ENCODE measurements at places on chromosomes 11 and 22.

DNA sequence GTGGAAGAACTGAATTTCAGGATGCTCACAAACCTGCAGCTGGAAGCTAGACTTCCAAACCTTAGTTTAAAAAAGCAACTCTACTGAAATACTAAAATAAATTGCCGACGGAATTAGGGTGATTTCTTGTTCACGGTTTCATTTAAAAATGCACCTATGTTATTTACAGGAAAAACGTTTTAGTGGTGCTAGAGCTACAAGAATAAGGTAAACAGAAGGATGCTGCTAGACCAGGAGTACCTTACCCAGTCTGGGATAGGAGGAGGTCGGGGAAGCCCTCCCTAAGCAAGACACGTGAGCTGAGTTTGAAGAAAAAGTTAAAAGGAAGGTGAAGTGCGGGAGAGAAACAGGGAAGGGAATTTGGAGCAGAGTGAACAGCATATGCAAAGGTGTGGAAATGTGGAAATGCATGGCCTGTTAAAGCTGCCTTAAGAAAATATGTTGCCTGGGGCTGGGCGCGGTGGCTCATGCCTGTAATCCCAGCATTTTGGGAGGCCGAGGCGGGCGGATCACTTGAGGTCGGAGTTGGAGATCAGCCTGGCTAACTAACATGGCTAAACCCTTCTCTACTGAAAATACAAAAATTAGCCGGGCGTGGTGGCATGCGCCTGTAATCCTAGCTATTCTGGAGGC lies 1.4 kb upstream of the FTH1 start:
- no peak for DNase-seq

DNA sequence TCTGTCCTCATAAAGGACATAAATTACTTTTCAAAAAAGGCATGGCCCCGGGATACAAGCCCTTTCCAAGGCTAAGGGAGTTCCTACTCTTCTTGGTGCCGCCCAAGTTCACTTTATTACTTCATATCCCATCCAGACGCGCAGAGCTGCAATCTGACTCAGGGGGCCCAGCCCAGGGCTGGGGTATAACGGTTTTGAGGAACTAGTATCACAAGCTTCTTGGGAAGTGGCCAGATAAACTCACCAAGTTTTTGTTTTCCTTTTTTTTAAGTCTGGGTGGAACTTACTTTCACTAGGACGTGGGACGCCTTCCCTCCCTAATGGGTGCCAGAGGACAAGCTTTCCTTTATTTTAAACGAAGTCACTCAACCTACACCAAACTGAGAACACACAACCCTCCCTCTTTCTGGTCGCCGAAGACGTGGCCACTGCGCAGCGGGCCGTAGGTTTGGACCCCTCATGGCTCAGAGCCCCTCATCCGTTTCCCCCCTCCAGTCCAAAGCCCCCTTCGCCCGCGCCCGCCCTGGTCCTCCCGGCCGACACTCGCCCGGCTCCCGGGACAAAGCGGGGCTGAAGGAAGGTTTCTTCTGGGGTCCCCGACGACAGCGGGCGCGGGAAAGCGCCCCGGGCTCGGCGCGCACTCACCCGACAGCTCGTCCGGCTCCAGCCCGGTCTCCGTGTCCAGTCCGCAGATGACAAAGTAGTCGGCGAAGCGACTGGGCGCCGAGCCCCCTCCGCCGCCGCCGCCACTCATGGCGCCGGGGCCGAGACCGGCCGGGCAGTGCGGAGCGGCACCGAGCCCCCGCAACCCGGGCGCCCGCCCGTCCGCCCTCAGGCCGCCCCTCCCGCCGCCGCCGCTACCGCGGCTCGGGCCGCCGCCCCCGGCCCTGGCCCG lies 587 bp downstream of the DENND5A start:
- DNase-seq: peak; percentile 72

- DNase-seq: no peak
Measured at GRCh38 chr22:35835998-35836691, 118.5 kb downstream of the APOL5 start.

DNA sequence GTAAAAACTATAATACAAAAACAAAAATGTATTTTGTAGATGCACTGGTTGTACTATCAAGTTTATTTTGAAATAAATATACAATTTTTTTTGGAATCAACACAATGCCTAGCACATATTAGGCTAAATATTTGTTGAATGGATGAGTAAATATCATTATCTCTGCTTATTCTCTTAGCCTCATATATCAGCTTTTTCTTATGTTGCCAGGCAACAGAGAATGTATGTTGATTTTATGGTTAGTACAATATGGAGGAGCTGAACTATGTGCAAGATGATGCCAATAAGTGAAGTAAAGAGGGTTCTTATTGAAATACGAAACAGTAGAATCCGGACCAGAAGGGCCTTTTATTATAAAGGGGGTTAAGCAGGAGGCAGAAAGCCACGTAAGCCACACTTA lies 94.9 kb downstream of the FAR1 start:
- DNase-seq: no peak

- no peak for DNase-seq
Measured at GRCh38 chr22:31625661-31626426, 36.2 kb downstream of the PISD start.

GRCh38 chr22:29081517-29082236 lies 8.8 kb downstream of the KREMEN1 start:
- no peak for DNase-seq

- DNase-seq: peak; percentile 59
Measured at GRCh38 chr11:65492637-65493366, 6.0 kb upstream of the MALAT1 start.

DNA sequence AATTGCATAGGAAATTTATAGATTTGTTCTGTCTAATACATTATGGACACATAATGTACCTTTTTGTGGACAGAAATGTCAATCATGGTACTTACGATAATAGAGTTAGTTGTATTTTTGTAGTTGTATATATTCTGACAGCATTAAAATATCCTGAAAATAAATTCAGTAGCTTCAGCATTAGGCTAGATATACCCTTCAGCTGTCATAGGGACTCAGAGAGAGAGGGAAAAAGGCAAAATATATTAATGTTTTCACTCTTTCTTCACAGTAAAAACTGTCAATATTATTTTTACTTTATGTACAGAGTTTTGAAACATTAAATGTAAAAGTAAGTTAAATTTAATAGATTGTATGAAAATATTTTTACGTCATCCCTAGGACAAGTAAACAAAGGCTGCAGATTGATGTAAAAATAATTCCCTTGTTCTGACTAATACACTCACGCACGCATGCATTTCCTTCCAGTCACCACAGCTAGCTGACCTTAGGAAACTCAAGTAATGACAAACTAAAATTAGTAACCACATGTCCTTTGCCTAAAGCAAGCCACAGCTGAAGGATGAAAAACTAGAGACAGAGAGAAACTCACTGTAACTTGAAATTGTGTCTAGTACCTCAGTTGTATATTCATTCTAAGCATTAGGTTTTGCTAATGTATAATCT lies 104.7 kb upstream of the CARD18 start:
- no peak for DNase-seq

- DNase-seq: no peak
Measured at GRCh38 chr22:42399315-42400271, 32.6 kb downstream of the NFAM1 start.

DNA sequence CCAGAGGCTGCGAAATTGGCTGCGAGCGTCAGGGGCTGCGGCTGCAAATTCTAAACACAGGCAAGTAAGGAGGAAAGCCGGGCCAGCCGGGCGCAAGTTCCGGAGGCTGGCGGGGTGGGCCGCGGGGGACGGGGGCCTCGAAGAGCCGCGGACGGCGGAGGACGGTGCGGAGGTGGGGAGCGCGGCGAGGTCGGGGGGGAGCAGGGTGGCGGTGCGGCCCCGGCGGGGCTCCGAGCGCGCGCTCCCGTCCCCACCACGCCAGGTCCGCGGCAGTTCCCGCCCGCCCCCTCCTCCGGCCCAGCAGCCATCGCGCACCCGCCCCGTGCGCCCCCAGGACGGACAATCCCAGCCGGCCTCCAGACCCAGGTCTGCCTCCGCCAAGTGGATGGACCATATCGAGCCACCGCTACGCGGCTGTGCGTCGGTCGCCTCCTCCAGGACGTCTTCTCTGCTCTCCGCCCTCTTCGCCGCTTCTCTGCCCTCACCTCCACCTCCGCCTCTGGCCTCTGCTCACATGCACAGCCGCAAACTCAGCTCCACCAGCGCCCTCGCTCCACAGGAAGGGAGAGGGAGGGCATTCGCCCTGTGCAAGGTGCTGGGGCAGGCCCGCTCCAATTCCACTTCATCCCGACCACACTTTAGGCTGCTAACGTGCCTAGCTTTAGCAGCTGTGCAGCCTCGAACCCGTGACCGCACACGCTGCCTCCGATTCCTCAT lies 7.2 kb downstream of the ELFN2 start:
- peak; percentile 41 for DNase-seq

DNA sequence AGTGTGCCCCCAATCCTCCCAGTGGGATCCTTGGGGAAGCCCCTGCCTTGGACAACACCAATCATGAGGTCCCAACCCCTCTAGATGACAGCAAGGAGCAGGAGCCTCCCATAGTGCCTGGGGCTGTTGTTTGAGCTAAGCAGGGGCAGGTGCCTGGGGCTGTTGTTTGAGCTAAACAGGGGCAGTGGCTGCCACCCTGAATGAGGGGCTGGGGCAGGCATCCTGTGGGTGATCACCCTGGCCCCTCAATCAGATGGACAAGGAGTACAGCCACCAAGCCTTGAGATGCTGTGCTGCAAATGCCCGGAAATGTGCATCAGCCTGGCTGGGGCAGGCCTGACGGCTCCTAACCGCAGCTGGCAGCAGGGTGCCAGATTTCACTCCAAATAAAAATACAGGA lies 66.7 kb downstream of the MYEOV start:
- no peak for DNase-seq

DNA sequence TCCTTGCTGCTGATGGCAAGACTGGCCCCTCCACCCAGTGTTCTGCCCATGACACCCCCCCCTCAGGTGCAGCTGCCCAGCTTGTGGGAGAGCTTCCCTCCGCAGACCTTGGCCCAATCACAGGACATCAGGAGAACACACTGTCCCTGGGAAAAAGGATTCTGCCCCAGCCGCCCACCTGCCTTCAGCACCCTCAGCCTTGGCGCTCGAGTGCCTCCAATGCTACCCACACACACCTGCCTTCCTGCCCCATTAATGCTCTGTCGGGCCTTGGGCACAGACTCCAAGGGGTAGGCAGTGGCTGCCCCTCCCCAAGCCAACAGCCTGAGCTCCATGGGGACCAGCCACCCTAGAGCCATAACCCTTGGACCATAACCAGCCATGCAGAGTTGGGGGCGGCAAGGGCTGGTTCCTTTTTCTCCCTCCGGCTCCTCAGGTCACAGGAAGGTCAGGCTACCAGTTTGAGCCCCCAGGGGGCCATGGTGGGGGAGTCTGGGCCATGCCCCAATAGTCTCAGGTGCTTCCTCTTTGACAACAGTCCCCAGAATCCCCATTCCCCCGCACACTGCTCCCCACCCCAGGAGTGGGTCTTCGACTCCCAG lies 1.3 kb upstream of the ZNF70 start:
- DNase-seq: no peak

- DNase-seq: no peak
Measured at GRCh38 chr11:128669506-128670270, 24.2 kb upstream of the FLI1 start.

GRCh38 chr11:27718346-27718862 lies 18.1 kb upstream of the BDNF start:
- no peak for DNase-seq

- DNase-seq: peak; percentile 52
Measured at GRCh38 chr22:43110927-43111623, 525 bp downstream of the BIK start.

GRCh38 chr22:21718499-21718898 lies 17.1 kb downstream of the YPEL1 start:
- no peak for DNase-seq

Measured in activated T-cell treated with anti-CD3 and anti-CD28 coated beads, Interleukin-2, amount 50 U/mL, for 48 hours (primary cell).